Inflammatory macrophage (primary cell): ENCODE measurements at places on chromosomes 16 and 17.
A peak's percentile ranks its signal among the peaks of the same experiment; 100 is the strongest.

GRCh38 chr17:1617620-1618174 lies 10.9 kb downstream of the SLC43A2 start:
- peak; percentile 43 for DNase-seq

- DNase-seq: no peak
Measured at GRCh38 chr17:8131844-8132441, 8.0 kb upstream of the HES7 start.

- no peak for DNase-seq
Measured at GRCh38 chr16:58118801-58119508, 10.2 kb downstream of the CFAP20 start.

- DNase-seq: no peak
Measured at GRCh38 chr16:28983644-28984043, 1.2 kb upstream of the LAT start.

- no peak for DNase-seq
Measured at GRCh38 chr17:15265131-15265530, at the start of gene PMP22. Gene PMP22, minus strand, starts transcription at chr17:15265326. Its CDS starts 4,599 bp downstream, at chr17:15260727.

DNA sequence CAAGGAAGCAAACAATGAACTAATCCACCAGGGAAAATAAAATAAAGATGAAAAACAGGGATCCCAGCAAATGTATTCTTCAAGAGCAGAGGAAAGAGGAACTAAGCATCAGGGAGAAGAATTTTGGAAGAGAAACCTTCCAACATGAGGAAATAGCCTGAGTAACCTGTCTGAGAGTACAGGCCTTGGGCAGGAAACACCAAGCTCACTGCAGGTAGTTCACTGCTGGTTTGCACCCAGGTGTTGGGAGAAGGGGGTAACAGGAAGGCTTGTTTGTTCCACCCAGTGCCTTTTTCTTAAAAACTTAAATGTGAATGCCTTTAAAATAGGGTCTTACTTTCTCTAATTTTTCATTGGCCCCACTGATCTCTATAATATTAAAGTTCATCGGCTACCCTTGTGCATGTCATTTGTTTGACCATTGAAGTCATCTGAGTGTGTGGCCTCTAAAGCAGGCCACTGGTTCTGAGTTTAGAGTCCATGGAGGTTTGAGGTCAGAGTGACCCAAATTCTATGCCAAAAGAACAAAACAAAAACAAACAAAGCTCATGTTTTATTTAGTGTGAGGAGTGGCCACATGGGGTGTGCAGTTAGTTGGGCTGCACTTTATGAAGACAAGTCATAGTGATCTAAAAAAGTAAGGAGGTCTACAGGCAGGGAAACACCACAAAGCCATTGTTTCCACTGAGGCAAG lies 62.9 kb upstream of the COX10 start:
- no peak for DNase-seq

DNA sequence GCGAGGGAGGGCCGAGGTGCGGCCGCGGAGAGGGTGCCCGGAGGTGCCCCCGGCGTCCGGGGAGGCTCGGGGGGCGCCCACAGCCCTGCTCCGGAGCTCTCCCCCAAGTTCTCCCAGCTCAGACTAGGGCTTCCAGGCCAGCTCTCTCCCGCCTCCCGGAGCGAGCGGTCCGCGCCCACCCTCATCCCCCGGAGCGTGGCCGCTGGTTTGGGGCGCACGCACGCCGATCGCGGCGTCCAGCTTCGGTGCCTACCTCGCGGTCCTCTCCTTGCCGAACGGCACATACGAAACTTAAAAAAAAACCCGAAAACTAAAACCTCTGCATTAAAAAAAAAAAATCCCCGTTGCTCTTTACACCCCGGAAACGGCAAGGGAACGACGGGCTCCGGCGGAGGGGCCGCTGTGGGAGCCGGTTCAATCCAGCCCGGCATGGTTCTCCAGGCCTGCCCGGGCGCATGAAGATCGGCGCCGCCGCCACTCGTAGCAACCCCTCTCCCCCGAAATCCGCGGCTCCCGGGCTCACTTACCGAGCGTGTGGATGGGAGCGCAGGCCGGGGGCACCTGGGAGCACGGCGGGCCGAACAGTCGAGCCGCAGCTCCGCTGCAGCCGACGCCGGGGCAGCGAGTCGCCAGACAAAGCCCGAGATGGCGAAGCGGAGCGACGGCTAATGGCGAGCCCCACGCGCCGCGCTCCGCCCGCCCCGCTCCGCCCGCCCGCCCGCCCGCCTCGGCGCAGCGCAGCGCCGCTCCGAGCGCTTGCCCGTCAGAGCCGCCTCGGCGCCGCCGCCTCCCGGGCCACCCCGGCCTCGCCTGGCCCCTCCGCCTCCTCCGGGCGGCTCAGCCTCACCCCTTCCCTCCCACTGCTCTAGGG lies 973 bp upstream of the UBTF start:
- peak; percentile 77 for DNase-seq
